ENCODE measurements at places on chromosomes 12 and 14. TPM values are rescaled to one million over a fixed set of nuclear protein-coding genes. Genes with fewer than 3 reads are reported as not detected.

Gene ITFG2
- total RNA-seq = 11.0 TPM

Gene ZC3H14
- total RNA-seq = 42.9 TPM

Gene DLGAP5
- total RNA-seq = 9.2 TPM

Gene C12orf60
- 1.3 TPM for total RNA-seq

Gene FSCB
- total RNA-seq = not detected

Gene TSHR
- not detected for total RNA-seq

Gene CCDC184
- 0.35 TPM for total RNA-seq

Gene ORMDL2
- 41.1 TPM for total RNA-seq

Gene VWF
- total RNA-seq = 0.75 TPM

Gene AMDHD1
- total RNA-seq = not detected

Gene MYF5
- not detected for total RNA-seq

Gene MMP14
- 361 TPM for total RNA-seq

Gene RHEBL1
- total RNA-seq = 0.60 TPM

Gene NINJ2
- total RNA-seq = 0.98 TPM

Gene STON2
- 0.23 TPM for total RNA-seq

Gene GLIPR1L1
- not detected for total RNA-seq

Gene WNT1
- not detected for total RNA-seq

Gene ACRBP
- 0.23 TPM for total RNA-seq

Gene NEUROD4
- not detected for total RNA-seq

Gene GYS2
- total RNA-seq = not detected

Gene TC2N
- 0.12 TPM for total RNA-seq

Gene AMN
- total RNA-seq = 0.23 TPM

Gene AICDA
- 0.08 TPM for total RNA-seq

Gene PLD4
- not detected for total RNA-seq

Gene LBHD2
- total RNA-seq = not detected

Gene TSPAN19
- total RNA-seq = under 0.01 TPM

Gene BCL11B
- under 0.01 TPM for total RNA-seq

All from smooth muscle cell of the coronary artery (primary cell).